ENCODE measurements at places on chromosomes 6 and 20.

DNA sequence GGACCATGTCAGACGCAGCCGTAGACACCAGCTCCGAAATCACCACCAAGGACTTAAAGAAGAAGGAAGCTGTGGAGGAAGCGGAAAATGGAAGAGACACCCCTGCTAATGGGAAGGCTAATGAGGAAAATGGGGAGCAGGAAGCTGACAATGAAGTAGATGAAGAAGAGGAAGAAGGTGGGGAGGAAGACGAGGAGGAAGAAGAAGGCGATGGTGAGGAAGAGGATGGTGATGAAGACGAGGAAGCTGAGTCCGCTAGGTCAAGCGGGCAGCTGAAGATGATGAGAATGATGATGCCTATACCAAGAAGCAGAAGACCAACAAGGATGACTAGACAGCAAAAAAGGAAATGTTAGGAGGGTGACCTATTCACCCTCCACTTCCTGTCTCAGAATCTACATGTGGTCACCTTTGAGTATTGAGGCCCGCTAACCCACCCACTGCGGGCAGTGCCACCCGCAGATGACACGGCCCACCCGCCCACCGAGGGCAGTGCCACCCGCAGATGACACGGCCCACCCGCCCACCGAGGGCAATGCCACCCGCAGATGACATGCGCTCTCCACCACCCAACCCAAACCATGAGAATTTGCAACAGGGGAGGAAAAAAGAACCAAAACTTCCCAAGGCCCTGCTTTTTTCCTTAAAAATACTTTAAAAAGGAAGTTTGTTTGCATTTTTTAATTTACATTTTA lies 43.3 kb downstream of the MGME1 start:
- DNase-seq: no peak

DNA sequence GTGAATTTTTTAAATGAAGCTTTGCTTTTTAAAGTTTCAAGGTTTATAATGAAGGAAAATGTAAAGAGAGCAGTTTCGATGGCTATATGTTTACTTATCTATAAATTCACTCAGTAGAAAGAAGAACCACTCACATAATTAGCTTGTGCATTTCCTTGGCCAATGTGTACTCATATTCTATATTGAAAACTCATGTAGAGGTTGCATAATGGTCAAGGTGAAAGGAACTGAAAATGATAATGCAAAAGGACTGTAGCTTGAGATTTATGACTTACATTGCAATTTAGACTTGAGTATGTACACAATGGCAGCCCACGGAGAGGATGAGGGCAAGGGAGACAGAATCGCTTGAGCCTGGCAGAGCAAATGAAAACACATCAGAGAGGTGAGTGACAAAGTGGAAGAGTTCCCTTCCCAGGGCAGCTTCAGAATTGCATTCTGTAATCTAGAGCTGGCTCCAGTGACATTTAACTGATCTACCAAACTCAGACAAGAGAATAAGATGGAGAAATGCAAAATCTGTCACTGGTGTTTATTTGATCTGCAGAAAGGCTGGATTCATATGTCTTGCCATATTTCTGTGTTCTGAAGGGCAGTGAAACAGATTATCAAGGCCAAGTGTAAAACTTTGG lies 191.8 kb downstream of the TMEM200A start:
- no peak for DNase-seq

DNA sequence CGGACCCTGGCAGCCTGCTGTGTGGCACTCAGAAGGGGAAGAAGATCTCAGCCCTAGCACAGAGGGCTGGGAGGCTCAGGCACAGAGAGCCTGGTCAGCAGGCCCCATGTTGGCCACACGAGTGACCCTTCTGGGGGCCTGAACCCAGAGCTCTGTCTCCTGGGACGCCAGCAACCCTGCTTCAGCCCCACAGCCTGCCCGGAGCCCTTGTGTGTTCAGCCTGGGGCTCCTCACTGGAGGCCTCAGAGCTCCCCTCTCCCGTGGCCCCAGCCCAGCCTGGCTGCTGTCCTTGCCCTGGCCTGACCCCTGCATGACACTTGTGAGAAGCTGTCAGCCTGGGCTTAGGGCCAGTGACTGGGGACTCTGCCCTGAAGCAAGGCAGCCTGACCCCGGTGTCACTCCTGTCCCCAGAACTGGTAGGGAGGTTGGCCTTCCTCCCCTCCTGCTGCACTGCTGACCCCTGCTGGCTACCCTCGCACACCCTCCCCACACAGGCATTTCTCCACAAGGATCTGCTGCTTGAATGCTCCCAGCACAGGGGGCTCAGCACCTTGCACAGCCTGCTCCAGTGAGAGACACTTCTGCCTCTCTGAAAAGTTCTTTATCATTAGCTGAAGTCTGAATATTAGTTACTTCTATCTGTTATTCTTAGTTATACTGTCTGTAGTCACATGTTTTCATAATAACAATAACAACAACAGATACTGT lies 15.4 kb upstream of the IP6K3 start:
- DNase-seq: peak; percentile 60

DNA sequence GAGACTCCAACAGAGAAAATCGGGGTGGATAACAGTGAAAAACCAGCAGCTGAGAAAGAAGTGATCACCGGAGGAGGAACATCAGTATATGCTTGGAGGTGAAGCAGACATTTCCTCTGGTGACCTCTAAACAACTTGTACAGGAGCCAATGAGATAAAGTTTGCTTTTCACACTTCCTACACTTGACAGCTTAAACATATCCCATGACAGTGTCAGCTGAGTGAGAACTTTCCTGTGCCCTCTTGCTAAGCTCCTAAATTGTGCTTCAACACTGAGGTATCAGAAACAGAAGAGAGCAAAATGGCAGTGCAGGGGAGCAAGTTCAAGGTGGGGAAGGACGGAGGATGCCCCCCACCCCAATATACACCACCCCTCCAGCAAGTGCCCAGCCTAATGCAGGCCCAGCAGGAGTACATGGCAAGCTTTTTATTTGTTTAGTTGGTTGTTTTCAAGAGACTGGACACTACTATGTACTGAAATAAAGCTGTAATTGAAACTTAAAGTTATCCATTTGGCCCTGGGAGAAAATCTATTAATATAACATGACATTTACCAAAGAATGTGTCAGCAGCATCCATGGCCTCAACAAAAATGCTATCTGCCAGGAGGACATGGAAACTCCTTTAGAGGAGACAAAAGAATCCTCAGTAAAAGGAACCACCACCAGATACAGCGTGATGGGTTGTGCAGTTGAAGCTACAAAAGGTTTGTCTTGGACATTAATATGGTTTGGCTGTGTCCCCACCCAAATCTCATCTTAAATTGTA lies 540.2 kb downstream of the PRKN start:
- no peak for DNase-seq

DNA sequence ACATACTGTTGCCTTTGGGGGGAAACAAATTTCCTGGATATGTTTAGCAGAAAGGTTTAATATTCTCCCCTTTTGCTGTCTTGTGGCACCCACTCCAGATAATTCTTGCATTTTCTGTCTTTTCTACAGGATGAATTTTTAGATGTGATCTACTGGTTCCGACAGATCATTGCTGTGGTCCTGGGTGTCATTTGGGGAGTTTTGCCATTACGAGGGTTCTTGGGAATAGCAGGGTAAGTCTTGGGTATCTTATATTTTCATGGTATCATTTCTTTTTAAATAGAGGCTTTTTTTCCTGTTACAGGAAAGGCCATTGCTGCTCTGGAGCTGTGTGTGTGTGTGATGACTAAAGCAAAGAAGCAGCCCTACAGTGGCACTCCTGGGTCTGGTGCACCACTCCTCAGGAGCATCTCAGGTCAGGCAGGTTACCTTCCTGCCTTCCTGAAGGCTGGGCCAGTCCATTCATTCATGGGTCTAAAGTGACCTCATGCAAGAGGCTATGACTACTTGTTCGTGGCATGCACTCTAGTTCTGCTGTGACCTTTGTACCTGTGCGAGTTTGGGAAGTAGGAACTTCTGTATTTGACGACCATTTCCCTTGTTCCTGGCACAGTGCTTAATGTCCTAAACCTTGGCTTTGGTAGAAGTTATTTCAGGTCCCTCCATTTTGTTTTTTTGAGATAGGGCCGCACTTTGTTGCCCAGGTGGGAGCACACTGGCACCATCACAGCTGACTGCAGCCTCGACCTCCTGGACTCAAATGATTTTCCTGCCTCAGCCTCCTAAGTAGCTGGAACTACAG lies 2.2 kb downstream of the RAB5IF start:
- no peak for DNase-seq

DNA sequence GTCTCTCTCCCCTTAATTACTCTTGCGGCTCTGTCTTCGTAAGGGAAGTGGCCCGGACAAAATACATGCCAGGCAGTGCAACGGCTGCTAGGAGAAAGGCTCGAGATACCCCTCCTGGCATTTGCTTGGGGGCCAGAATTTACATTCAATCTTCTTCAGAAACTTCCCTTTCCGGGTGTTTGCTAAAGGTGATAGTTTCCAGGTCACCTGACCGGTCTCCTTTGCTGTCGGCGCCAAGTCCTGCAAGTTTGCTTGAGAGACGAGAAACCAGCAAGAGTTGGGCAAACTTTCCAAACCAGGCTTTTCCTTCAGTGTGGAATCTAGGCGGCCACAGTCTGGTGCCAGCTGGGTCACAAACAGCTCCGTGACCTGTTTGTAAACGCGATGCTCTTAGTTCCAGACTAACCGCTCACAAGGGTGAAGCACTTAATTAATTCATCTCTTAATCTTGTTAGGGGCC lies 563 bp upstream of the SRSF3 start:
- peak; percentile 56 for DNase-seq

DNA sequence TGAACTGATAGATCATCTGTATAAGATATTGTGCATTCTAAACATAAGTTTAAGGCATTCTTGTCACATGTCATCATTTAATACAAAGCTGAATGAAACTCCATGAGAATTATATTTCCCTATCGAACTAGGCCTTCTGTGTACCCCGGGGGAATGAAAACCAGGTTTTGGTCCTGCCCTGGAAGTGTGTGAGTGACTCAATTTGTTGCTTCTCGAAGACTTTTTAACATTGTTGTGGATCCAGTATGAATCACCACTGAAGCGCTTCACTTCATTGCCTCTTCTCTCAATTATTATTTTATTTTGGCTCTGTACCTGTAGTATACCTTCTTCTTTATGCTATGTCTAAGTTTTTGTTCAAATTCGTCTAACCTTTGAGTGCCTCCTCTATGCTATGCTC lies 150.8 kb downstream of the GRIK2 start:
- DNase-seq: no peak

- DNase-seq: no peak
Measured at GRCh38 chr6:6002005-6002847, 4.5 kb downstream of the NRN1 start.

DNA sequence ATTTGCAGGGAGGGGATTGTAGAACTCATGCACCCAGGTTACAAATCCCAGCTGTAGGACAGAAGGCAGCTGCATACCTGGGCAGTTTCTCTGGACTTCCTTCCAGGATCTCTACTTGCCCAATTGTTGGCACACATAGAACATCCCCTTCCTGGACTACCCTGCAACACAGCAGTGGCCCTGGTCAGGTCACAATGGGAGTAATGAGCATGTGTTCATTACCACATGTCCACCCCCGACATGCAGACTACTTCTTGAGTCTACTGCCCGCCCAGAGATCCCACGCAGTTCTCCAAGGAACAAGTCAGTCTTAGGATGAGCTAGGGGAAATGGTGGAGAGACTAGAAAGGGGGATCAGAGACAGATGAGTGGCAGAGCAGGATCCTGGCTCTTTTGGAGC lies 5.1 kb downstream of the PEX6 start:
- DNase-seq: no peak

DNA sequence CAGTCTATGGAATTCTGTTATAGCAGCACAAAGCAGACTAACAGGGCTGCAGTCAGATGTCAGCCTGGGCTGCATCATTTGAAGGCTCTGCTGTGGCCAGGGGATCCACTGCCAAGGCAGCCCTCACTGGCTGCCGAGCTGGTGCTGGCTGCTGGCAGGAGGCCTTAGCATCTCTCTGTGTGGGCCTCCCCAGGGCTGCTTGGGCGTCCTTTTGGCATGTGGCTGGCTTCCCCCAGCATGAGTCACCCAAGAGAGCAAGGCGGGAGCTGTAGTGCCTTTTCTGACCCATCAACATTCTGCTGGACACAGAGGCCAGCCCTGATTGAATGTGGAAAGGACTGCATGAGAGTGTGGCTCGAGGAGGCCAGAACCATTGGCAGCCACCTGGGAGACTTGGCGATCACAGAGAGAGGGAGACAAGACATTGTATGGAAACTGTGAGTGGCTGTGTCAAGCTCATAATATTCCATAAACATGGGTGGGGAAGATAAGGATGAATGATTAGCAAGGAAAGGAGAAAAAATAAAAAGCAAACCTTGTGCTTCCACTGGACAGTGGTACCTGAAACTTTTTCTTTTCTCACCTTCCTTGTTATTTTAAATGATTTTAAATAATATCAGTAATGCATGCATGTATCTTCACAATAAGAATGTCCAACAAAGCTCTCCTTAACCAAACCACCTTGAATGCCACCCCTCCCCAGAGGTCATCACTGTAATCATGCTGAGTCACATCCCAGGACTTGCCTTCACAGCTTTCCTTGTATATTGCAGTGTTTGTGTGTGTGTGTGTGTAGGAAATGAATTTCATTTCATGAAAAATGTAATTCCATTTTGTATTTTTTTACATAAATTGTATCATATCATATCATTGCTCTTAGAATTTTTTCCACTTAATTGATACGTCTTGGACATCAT lies 55.0 kb upstream of the VSX1 start:
- DNase-seq: no peak

DNA sequence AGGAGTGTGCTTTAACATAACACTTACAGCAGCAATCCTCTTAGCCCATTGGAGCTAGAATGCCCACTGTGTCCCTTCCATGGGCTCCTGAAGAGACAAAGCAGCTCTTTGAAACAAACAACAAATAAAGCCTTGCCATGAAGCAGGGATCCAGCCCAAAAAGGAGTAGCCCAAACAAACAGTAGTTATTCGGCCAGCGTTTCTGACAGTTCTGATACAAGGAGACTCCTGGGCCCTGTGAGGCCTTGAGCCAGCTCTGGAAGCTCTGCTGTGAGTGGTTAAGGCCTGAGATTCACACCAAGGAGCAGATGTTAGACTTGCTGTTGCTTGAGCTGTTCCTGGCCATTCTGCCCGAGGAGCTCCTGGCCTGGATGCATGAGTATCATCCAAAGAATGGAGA lies 16.9 kb upstream of the ZSCAN16 start:
- DNase-seq: no peak

- DNase-seq: no peak
Measured at GRCh38 chr6:30683980-30684338, 2.5 kb downstream of the PPP1R18 start.

DNA sequence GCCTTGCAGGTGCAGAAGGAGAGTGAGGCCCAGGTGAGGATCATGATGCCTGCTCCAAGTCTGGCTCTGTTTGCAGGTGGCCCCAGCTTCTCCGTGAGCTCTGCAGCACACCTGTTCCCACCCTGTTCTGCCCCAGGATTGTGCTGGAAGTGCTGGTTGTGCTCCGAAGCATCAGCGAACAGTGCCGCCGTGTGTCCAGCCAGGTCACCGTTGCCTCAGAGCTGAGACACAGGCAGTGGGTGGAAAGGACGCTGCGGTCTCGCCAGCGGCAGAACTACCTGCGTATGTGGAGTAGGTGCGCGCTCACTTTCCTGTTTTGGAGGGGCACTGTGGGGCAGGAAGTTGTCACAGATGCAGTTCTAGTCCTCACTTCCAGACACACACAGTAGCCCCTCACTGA lies 25.0 kb downstream of the ERMARD start:
- no peak for DNase-seq

- peak; percentile 97 for DNase-seq
Measured at GRCh38 chr20:44966030-44966961, at the start of gene STK4. STK4 (plus strand) TSS chr20:44966512; CDS start chr20:44966569, 57 bp downstream.

GRCh38 chr20:56249956-56250355 lies 1.4 kb downstream of the MC3R start:
- no peak for DNase-seq

All from CD4-positive, alpha-beta T cell treated with Interleukin-17A for 4 hours (primary cell).